Stimulated activated CD8-positive, alpha-beta memory T cell treated with anti-CD3 and anti-CD28 coated beads, Interleukin-4, amount 100 ng/mL, for 24 hours (primary cell): ENCODE measurements at places on chromosomes 4 and X.

DNA sequence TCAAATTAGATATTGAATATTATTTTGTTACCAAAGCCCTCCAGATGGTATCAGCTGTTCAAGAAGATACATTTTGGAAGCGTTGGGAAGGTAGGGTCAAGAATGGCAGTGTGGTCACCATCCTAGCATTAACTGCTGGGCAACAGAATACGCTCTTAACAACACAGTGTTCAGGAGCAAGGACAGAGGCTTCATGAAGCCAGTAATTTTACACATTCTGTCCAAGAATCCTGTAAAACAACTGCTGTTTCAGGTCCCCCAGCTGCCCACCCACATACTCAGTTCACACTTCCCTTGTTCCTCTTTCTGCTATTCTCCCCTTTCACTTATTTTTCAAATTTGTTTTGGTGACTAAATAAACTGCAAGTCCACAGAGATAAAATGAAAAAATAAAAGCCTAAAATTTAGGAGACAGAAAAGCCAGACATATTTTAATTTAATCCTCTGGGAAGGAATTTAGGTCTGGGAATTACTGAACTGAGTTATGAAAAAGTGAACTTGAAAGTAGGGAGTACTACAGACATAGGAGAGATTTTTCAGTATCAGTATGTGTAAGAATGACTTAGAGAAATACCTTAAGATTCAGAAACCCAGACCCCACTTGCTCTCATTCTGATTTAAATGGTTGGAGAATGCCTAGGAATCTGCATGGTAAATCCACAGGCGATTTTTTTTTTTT is 406.7 kb downstream of the MAPK10 start:
- no peak for DNase-seq

DNA sequence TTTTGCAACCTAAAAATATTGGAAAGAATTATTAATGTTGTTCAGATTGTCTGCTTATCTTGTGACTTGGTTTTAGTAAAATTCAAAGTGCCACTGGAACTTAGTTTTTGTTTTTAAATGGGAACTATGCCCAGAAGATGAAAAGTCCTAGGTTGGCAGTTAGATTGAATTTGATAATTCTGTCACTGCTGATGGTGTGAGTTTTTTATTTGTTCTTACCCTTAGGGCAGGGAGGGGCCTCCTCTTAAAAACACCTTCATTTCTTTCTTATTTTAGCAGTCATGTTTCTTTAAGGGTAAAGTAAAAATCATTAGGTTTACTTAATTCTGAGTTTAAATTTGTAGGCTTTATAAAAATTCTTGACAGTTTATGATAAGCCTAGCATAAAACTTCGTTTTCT is 80.6 kb downstream of the AFF1 start:
- DNase-seq, result no peak

DNA sequence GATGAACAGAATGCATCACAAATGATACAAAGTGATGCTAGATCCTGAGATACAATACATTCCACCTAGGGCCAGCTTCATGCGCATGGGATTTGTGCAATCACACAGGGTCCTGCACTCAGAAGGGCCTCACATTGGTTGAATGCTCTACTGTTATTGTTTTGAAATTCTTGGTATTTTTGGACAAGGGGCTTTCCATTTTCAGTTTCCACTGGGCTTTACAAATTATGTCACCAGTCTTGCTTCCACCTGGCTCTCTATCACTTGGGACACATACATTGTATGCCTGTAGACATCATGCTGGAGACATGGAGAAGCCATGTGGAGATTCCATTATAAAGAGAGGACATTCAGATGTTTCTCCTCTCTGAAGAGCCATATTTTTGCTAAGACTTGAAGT is 155.8 kb downstream of the NAA11 start:
- no peak for DNase-seq

DNA sequence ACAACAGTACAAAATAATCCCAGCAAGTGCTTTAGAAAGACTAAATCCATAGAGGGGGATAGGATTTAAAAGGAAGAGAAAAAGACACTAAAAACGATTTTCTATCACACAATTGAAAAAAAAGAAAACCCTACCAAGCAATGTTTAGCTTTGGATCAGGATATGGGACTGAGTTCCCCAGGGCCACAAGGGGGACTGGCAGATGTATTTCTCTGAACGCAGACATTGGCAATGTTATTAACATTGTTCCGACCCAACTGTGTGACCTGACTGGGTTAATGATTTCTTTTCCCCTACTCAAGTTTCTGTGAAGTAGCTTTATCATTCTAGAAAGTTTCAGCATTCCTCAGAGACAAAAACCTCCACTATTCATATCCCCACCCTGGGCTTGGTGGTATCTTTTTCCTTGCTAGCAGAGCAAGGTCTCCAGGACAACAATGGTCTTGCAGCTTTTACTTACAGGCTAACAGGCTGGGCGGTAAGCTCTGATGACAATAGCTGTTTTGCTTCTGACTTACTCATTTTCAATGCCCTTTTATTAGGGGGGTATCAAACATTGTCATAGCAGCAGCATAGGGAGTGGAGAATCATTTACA is 25.8 kb downstream of the SLC7A11 start:
- DNase-seq, result no peak

DNA sequence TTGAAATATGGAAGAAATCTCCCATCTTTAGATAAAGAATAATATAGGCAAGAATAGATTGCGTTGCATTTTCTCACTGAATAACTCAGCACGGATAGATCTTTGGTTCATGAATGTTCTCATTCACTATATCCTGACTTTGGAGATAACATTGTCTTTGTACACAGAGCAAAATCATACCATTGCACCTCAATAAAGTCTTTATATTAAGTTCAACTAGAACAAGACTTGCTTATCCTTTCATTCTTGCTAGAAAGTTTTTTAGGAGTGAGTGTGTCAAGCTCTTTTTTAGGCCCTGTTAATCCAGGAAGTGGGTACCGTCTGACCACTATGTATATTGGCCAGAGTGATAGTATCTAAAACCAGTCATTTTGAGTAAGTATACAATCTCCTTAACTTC is 658.7 kb downstream of the FSTL5 start:
- DNase-seq, result no peak

DNA sequence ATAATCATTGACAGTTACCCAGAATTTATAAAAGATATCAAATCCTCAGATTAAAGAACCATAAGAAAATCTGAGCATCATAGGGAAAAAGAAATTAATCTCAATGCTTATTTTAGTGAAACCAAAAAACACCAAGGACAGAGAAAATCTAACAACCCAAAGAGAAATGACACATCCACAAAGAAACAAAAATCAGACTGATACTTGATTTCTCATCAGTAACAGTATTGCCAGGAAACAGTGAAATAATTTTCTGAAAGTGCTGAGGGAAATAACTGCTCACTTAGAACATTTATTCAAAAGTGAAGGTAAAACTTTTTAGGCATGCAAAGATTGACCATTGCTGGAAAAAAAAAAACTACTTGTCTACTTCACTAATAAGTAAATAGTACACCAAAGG is 10.6 kb downstream of the MOSPD2 start:
- no peak for DNase-seq

- no peak for DNase-seq
These were observed 408.9 kb upstream of the CTSO start for GRCh38 chr4:156362581-156362980.

DNA sequence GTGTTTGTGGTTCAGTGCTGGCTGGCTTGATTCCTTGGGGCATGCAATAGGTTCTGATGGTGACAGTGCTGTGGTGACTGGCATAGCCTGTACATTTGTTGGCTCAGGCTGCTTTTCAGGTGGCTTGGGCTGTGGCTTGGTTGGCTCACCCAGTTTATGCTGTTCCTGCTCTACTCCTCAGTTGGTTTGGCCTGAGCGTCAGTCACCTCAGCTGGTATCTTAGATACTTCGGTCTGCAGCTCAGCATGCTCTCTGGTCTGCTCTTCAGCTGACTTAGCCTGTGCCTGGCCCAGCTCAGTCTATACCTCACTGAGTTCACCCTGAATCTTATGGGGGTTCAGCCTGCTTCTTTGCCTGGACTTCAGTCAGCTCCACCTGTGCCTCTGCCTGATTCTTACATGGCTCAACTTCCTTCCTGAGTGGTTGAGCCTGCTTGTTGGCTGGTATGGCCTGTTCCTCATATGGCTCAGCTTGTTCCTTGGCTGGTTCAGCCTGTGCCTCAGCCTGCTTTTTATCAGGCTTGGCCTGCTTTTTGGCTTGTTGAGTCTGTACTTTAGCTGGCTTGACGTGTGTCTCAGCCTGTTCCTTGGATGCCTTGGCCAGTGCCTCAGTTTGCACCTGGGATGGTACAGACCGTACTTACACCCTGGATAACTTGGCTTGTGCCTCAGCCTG is 170.6 kb downstream of the MSN start:
- no peak for DNase-seq

- DNase-seq, result no peak
These were observed at the start of gene FGF13 for GRCh38 chrX:138711399-138712347. Gene FGF13 (minus strand): TSS chrX:138711717. CDS start chrX:138711003, 714 bp downstream.

- no peak for DNase-seq
These were observed 173.2 kb downstream of the MGST2 start for GRCh38 chr4:139838811-139839210.

- no peak for DNase-seq
These were observed 46.6 kb downstream of the RASGEF1B start for GRCh38 chr4:81424816-81425755.

GRCh38 chr4:158496030-158496741 is 25.5 kb upstream of the RXFP1 start:
- DNase-seq, result no peak

- no peak for DNase-seq
These were observed 69.5 kb downstream of the PCDH19 start for GRCh38 chrX:100340491-100341141.

DNA sequence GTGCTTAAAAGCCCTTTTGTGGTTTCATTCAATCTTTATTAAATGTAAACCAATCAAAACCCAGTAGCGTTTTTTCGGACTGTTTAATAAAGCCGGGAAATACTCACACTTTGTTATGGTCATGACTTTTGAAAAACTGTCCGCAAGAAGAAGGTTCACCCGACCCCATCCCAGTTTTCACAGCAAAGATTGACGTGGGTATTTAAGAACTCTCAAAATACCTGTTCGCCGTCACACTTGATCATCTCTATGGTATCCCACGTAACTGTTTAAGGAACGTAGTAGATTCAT is 20.9 kb downstream of the ETDB start:
- no peak for DNase-seq

DNA sequence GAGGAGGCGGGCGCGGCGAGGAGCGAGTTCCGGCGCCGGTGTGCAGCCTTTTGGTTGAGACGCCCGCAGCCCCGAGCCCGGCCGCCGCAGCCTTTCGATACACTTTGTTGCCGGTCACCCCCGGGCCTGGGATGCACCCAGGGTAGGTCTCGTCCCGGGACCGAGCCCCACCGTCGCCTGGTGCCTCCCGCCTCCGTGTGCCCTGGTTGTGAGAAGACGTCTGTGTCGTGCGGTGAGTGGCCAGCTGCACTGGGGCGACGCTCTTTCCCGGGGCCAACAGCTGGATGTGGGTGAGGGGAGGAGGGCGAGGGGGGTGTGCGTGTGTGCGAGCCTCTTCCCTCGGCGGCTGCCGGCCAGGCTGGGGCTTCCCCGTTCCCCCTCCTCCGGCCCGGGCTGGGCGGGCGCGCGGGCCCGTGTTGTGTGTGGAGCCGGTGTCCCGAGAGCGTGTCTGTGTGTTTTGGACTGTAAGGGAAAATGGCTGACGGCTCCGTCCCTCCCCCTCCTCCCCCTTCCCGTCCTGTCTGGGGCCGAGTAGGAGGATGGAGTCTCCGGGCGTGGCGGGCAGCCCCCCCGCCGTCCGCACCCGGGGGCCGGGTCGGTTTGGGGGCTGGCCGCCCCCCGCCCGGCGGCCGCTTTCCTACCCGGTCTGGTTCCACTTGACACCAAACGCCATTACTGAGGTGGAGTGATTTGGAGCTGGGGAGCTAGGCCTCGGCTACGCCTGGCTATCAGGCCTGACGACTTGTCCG is 807 bp downstream of the USP9X start:
- peak; percentile 29 for DNase-seq

DNA sequence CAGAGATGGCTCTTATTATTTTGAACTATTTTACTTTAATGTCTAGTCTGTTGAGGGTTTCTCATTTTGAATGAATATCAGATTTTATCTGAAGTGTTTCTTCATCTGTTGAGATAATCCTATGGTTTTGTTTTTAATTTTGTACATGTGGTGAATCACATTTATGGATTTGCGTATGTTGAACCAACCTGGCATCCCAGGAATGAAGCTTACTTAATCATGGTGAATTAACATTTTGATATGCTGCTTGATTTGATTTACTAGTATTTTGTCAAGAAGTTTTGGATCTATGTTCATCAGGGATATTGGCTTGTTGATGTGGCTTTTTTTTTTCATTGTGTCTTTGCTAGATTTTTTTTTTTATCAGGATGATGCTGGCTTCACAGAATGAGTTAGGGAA is 2390.9 kb downstream of the PCDH7 start:
- DNase-seq, result no peak

GRCh38 chr4:7904952-7905915 is 34.4 kb downstream of the AFAP1 start:
- no peak for DNase-seq

- no peak for DNase-seq
These were observed 77.8 kb downstream of the SORBS2 start for GRCh38 chr4:185734214-185734613.

DNA sequence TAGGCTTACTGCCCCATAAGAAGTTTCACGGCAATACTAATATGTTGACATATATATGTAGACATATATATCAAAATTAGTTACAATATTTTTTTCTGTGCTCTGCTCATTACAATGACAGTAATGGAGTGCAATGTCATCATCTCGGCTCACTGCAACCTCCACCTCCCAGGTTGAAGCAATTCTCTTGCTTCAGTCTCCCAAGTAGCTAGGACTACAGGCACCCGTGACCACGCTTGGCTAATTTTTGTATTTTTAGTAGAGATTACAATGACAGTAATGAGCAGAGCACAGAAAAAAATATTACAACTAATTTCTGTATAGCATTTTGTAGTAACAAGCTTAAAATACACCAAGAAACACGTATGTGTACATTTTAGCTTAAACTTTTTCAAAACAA is 7.6 kb downstream of the EIF4E start:
- DNase-seq, result no peak

- no peak for DNase-seq
These were observed 104.2 kb downstream of the KLHL8 start for GRCh38 chr4:87116231-87116630.

DNA sequence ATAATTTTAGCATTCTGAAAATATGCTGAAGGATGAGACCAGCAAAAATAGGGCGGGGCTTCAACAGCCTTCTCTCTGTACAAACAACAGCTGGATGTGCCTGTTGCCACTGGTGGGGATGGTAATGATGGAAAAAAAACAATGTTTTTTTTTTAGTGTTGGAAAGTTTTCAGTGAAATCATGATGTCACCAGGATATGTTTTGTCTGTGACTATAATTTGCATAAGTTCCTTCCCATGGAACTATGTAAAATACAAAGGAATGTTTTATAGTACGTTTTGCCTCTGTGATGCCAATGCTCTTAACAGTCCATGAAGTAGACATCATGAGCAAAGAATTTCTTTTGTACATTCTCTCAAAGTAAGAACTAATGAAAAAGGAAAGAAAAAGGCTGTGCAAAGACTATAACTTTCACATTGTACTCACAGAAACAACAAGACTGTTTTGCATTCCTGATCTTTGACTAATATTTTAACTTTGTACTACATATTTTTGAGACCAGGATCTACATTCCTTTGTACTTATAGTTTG is 589.7 kb downstream of the SPRY1 start:
- no peak for DNase-seq
